CD4-positive, alpha-beta T cell treated with Interleukin-15 for 1 hour (primary cell): ENCODE measurements at places on chromosomes 12 and 14.

GRCh38 chr12:86903159-86903558 lies 647.0 kb upstream of the MGAT4C start:
- DNase-seq: no peak

DNA sequence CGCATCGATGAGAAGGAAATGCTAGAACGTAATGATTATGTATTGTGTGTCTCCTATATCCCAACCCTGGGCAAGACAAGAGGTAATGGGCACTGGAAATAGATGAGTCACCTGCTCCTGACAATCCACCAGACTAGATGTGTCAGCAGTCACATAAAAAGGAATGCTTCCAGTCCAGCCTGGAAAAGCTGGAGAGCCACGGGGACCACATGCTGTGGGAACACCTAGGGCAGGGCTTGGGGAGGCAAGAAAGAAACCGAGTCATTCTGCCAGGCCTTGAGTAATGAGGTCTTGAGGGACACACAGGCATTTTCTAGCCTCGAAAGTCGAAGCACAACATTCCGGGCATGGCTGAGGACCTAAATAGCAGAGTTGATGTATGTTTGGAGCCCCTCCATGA lies 716.7 kb upstream of the TMEM132C start:
- no peak for DNase-seq

DNA sequence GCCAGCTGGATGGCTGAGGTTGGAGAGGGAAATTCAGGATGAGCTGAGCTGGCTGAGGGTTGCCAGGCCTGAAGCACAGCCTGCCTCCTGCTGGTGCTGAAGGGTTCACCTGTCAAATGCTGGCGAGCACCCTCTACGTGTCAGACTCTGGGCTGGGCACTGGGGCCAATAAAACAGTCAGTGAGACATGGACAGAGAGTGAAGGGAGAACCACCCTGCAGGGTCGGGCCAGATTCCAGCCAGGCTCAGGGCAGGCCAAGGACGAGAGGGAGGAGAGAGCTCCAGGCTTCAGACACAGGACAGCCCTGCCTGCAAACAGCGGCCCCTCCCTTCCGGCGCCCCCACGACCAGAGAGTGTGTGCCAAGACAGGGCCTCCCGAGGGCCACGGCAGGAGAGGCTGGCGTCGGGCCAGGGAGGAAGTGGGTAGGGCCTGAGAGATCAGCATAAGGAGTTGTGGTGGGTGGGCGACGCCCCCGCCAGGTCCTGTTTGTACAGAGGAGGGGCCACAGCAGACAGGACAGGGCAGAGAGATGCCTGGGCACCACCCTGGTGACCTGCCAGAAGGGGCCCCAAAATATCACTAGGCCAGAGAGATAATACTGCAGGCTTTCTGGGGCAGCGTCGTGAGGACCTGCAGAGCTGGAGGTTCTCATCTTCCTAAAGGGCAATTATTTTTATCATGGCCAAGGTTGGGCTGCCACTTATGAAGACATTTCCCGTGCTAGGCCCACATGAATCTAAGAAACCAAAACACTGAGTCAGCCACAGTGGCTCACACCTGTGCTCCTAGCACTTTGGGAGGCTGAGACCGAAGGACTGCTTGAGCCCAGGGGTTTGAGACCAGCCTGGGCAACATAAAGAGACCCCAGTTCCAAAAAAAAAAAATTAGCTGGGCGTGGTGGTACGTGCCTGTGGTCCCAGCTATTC lies 73.1 kb upstream of the GPR68 start:
- DNase-seq: peak; percentile 82

DNA sequence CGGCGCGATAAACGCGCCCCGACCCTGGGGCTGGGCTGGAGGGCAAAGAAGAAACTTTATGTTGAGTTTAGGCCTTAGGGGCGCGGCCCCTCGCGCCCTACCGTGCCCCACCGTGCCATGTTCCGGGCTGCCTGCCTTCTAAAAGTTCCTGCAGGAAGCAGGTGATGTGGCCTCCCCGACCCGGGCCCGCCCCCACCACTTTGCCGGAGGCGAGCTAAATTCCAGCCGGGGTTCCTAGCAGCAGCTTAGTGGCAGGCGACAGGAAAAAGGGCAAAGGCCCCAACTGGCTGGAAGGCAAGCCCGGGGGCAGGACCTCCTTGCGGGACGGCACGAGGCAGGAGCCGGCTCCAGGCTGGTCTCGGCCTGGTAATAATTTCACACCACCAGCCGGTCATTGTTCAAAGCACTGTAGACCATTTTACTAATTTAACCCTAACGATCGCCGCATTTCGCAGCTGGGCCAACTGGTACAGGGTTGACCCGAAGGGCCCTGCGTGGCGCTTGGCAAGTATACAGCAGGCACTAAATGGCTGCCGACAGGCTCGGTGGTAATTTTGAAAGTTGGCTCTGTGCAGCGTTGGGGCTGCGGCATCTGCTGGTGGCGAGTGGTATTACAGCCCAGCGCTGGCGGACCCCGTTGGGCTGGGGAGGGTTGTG lies 895 bp upstream of the CCDC88C start:
- DNase-seq: peak; percentile 76

GRCh38 chr14:92754966-92755365 lies 6.5 kb upstream of the LGMN start:
- no peak for DNase-seq

GRCh38 chr12:4794491-4794890 lies 74.3 kb downstream of the GALNT8 start:
- DNase-seq: no peak

DNA sequence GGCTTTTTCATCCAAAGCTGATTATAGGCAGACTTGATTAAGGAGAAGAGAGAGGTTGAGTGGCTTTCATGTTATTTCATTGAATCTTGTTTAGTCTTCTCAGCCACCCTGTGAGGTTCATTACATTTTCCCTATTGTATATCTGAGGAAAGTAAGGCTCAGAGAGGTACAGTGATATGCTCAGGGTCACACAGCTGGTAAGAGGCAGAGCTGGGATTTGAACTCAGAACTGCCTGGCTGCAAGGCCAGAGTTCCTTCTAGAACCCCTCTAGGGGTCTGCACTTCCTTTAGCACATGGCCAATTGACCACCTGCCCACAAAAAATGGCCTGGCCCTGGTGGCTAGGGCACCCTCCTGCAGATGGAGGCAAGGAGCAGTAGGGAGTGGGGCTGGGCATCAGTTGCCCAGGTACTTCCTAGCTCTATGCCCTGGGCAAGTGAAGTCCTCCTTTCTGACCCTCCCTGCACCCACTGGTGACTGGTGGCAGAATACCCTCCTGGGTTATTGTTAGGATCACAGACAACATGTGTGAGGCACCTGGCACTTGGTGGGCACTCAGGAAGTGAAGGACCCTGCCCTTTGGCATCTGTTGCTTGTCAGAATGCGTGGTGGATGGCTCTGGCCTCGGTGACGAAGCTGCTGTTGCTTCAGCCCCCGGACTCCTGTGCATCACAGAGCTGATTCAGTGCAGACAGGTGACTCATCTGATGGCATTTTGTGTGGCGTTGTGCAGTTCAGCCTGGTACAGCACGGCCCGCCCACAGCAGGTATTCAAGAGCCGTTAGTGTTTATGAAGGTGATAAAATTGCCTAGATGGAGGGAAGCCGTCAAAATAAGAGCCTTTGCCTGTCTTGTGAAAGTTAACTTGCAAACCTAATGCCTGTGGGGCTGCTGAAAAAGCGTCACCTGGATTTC lies 115.8 kb downstream of the SLC25A47 start:
- DNase-seq: no peak

- DNase-seq: no peak
Measured at GRCh38 chr12:103667125-103667524, 80.1 kb downstream of the STAB2 start.
